ENCODE measurements at places on chromosomes 11 and 22.

DNA sequence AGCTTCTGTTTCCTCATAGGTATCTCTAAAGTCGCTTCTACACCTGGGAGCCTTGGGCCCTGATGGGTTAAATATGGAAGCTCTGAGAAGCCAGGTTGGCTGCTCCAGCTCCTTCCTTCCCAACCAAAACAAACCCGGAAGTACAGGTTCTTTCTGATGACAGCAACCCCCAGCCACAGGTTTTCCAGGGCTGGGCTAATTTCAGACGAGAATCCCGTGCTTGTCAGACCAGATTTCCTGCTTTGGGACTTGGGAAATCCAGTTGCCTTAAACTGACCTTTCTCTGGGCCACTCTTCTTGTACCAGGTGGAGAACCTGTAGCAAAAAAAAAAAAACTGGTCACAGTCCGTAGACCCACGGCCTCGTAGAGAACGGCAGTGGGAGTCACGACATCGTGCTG, 51.9 kb downstream of the RBX1 start:
- no peak for DNase-seq

DNA sequence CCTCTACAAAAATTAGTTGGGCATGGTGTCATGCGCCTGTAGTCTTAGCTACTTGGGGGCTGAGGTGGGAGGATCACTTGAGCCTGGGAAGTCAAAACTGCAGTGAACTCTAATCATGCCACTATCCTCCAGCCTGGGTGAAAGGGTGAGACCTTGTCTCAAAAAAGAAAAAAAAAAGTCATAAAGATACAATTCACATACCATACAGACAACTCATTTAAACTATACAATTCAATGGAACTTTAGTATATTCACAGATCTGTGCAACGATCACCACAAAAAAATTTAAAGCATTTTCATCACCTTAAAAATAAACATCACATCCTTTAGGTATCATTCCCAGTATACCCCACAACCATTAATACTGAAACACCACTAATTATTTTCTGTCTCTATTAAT, 201.2 kb downstream of the PGR start:
- no peak for DNase-seq

GRCh38 chr11:7890417-7891172, 40.5 kb downstream of the OR10A6 start:
- no peak for DNase-seq

- DNase-seq, result no peak
These were observed 26.7 kb upstream of the PICK1 start for GRCh38 chr22:38030311-38031133.

DNA sequence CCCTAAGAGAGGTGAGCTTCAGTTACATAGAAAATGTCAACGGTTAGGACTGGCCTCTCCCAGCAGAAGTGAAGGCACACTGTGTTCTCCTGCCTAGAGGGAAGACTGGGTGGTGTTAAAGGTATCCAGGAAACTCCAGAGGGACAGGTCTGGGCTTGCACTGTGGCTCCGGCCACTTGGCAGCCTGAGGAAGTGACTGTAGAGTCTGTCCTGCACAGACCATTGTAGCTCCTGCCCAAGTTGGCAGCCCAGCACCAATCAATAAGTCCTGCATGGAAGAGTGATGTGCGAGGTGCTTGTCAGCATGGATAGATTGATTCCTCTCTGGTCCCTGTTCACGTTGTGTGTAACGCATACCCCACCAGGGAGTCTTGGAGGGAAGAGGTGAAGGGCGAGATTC, 284.8 kb downstream of the TENM4 start:
- DNase-seq, result no peak
